ENCODE measurements at places on chromosomes 3 and 15. TPM values are rescaled to one million over a fixed set of nuclear protein-coding genes. Genes with fewer than 3 reads are reported as not detected.

DNA sequence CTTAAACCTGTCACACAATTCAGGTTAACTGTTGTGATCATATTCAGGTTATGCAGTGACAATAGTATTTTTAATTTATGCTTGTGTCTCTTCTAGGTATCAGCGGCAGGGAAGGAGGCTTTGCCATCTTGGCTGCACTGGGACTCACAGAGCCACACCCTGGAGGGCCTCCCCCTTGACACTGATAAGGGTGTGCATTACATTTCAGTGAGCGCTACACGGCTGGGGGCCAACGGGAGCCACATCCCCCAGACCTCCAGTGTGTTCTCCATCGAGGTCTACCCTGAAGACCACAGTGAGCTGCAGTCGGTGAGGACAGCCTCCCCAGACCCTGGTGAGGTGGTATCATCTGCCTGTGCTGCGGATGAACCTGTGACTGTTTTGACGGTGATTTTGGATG is 23.6 kb upstream of the BSN start:
- DNase-seq = no peak
- H3K27me3 ChIP-seq = no peaks in the 10 kb centered on the region
- H3K4me1 ChIP-seq = no peaks in the 10 kb centered on the region
- H3K36me3 ChIP-seq = peaks cover 13% of the 10 kb centered on the region
- H3K4me3 ChIP-seq = no peak overlapping the region
- H3K27ac ChIP-seq = no peak overlapping the region

- no peak for DNase-seq
- no peak overlapping the region for H3K4me3 ChIP-seq
- no peaks in the 10 kb centered on the region for H3K36me3 ChIP-seq
- no peak overlapping the region for H3K27ac ChIP-seq
These were observed 617.6 kb downstream of the FHIT start for GRCh38 chr3:60633644-60634043.

DNA sequence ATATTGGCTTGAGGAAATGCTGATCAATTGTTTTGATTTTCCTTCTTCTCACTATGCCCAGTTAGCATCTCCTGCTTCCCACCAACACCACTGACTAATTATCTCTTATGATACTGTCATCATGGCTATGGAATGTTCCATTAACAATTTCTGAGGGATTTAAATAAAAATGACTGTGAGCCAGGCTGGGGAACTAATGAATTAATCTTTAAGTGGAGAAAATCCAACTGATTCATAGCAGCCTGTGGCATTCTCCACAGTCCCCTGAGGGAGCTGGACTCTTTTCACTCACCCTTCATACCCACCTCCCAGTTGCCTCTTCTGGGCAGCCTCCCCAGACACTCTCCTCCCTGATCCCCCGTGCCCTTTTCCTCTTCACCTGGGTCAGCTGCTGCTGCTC is 353.6 kb downstream of the CLSTN2 start:
- DNase-seq = no peak
- H3K27me3 ChIP-seq = no peaks in the 10 kb centered on the region
- H3K27ac ChIP-seq = no peak overlapping the region
- no peak overlapping the region for H3K4me3 ChIP-seq
- no peaks in the 10 kb centered on the region for H3K36me3 ChIP-seq

- peaks cover 10% of the 10 kb centered on the region for H3K36me3 ChIP-seq
- DNase-seq = no peak
- no peak overlapping the region for H3K4me3 ChIP-seq
- H3K4me1 ChIP-seq = peaks cover 4% of the 10 kb centered on the region
- no peaks in the 10 kb centered on the region for H3K27me3 ChIP-seq
These were observed 50.7 kb downstream of the ATG7 start for GRCh38 chr3:11322931-11323330.

DNA sequence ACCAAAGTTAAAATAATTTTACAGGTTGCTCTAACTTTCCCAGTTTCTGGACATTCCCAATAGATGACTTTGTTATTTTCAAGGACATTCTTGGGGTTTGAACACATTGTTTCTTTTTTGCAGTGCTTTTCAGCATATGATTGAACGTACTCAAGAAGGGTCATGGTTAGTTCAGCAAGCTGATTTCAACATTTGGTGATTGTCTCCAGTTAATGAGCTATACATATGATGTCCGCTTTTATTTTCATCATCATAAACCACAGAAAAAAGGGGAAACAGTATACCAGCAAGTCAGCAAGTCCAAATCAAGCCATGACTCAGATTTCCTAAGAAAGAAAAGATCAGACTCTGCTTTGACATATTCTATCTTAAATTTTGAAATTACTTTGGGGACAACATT is 69.4 kb downstream of the B3GALNT1 start:
- no peak overlapping the region for H3K4me3 ChIP-seq
- peaks cover 21% of the 10 kb centered on the region for H3K4me1 ChIP-seq
- no peaks in the 10 kb centered on the region for H3K36me3 ChIP-seq

DNA sequence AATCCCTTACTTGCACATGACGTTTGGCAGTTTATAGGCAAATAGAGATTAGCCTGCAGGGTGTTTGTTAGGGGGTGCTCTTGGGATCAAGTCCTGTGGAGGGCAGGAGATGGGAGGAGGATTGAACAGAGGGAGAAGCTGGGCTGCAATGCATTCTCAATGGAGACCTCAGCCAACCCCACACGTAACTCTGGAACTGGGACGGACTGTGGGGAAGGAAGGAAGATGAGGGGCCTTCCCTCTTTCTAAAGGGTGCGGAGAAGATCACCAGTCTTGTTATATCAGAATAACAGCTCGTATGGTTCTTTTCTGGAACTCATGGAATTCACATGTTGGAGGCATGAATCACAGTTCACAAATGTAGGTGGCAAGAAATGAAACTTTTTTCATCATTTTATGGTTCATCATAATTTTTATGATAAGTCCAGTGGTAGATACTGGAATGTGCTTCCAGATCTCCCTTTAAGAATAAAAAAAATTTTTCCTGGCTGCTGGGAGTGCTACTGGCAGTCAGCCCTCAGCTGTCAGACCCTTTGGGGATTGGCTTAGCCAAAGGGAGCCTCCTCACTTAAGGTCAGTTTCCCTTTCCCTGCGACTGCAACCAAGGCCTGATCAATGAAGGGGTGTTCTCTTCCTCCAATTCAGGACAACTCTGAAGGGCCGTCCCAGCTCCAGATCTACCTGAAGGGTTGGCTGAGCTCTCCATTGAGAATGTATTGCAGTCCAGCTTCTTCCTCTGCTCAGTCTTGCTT is 20.5 kb upstream of the LYZL4 start:
- no peaks in the 10 kb centered on the region for H3K4me1 ChIP-seq
- no peaks in the 10 kb centered on the region for H3K36me3 ChIP-seq
- H3K4me3 ChIP-seq = no peak overlapping the region
- DNase-seq = no peak

DNA sequence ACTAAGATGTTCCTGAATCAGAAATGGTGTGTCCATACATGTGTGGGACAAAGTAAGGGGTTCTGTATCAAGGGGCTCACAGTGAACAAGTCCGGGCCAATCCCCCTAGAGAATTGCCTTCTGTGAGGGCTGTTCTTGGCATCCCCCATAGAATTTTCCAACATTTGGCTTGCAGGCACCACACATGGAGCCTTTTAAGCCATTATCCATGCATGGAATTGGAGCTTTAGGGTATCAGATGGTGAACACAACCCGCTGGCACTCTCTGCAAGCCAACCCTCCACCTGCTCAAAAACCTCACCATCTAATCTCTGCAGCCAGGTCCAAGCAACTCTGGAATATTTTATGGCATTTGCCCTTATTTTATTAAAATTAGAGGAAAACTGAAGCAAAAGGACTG is 278.7 kb downstream of the ERC2 start:
- H3K27ac ChIP-seq = no peak overlapping the region
- no peaks in the 10 kb centered on the region for H3K27me3 ChIP-seq
- no peak overlapping the region for H3K4me3 ChIP-seq
- H3K36me3 ChIP-seq = no peaks in the 10 kb centered on the region

- H3K27me3 ChIP-seq = no peaks in the 10 kb centered on the region
- peaks cover 32% of the 10 kb centered on the region for H3K4me1 ChIP-seq
- peak; percentile 63 for DNase-seq
- peak overlapping the region; percentile 85 for H3K27ac ChIP-seq
These were observed 19.5 kb downstream of the PPCDC start for GRCh38 chr15:75042730-75043508.

- H3K27me3 ChIP-seq = no peaks in the 10 kb centered on the region
- no peak for DNase-seq
- H3K4me1 ChIP-seq = peaks cover 5% of the 10 kb centered on the region
- H3K27ac ChIP-seq = peak overlapping the region; percentile 54
- H3K36me3 ChIP-seq = no peaks in the 10 kb centered on the region
These were observed 30.8 kb upstream of the RPN1 start for GRCh38 chr3:128681369-128681829.

GRCh38 chr15:89767411-89767915 is 8.7 kb upstream of the MESP2 start:
- no peaks in the 10 kb centered on the region for H3K36me3 ChIP-seq
- H3K27me3 ChIP-seq = no peaks in the 10 kb centered on the region
- H3K4me3 ChIP-seq = no peak overlapping the region
- no peaks in the 10 kb centered on the region for H3K4me1 ChIP-seq
- DNase-seq = no peak
- H3K27ac ChIP-seq = no peak overlapping the region

DNA sequence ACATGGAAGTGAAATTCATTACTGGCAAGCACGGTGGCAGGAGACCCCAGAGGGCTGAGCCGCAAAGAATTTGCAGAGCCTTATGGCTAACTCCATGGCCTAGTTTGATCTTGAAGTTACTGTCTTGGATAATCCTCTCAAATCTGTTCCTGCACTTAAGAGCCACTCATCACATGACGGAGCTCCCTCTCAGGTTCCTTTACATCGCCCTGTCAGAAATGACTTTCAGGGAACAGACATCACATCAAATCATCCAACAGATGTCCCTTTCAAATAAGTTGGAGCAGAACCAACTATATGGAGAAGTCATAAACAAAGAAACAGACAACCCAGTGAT is 328.8 kb upstream of the THBS1 start:
- H3K4me3 ChIP-seq = no peak overlapping the region
- peak overlapping the region; percentile 98 for H3K27ac ChIP-seq
- H3K27me3 ChIP-seq = no peaks in the 10 kb centered on the region
- no peak for DNase-seq

- no peaks in the 10 kb centered on the region for H3K36me3 ChIP-seq
- H3K4me3 ChIP-seq = no peak overlapping the region
- peak; percentile 95 for DNase-seq
- H3K27ac ChIP-seq = peak overlapping the region; percentile 98
- peaks cover 43% of the 10 kb centered on the region for H3K4me1 ChIP-seq
These were observed 56.9 kb upstream of the FLNB start for GRCh38 chr3:57951066-57951882.

DNA sequence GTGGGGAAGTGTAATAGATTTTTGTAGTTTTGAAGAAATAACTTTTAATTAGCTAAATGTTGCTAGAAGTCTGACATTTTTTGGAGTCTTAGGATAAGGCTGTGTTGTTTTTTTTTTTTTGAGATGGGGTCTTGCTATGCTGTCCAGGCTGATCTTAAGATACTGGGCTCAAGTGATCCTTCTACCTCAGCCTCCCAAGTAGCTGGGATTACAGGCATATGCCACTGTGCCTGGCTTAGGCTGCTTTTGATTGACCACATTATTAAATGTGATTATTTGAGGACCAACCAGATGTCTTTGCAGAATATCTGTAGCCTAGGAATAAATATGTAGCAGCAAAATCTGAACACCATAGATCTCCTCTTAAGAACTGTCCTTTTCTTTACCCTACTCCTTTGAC is 29.7 kb downstream of the HACD3 start:
- peaks cover 17% of the 10 kb centered on the region for H3K36me3 ChIP-seq
- no peaks in the 10 kb centered on the region for H3K4me1 ChIP-seq
- DNase-seq = no peak
- H3K4me3 ChIP-seq = no peak overlapping the region

DNA sequence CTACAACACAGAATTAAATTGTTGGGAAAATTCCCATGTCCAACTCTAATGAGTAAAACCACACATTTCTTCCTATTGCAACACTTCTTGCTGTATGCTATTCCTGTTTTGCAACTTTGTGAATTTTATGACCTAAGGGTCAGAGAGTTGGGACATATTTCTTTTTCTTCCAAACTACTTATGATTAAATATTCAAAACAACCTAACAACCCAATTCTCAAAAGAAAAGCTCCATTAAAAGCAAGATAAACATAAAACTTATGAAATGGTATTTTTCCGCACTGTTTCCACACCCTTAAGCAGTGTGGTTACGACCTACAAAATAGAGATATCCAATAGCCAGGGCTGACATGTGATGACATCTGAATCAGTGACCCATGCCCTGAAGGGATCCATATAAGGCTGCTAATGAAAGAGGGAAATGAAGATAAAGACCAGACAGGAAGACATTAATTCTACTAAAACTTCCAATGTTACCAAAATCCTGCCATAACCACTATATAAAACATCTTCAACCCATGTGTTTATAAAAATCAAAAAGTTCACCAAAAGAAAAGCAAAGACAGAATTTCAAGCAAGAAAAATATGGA is 45.6 kb downstream of the DMXL2 start:
- no peak overlapping the region for H3K27ac ChIP-seq
- no peaks in the 10 kb centered on the region for H3K27me3 ChIP-seq
- DNase-seq = no peak

GRCh38 chr3:184741259-184741556 is 29.3 kb upstream of the MAGEF1 start:
- no peak overlapping the region for H3K4me3 ChIP-seq
- no peaks in the 10 kb centered on the region for H3K36me3 ChIP-seq
- H3K27ac ChIP-seq = no peak overlapping the region
- peaks cover 12% of the 10 kb centered on the region for H3K4me1 ChIP-seq

DNA sequence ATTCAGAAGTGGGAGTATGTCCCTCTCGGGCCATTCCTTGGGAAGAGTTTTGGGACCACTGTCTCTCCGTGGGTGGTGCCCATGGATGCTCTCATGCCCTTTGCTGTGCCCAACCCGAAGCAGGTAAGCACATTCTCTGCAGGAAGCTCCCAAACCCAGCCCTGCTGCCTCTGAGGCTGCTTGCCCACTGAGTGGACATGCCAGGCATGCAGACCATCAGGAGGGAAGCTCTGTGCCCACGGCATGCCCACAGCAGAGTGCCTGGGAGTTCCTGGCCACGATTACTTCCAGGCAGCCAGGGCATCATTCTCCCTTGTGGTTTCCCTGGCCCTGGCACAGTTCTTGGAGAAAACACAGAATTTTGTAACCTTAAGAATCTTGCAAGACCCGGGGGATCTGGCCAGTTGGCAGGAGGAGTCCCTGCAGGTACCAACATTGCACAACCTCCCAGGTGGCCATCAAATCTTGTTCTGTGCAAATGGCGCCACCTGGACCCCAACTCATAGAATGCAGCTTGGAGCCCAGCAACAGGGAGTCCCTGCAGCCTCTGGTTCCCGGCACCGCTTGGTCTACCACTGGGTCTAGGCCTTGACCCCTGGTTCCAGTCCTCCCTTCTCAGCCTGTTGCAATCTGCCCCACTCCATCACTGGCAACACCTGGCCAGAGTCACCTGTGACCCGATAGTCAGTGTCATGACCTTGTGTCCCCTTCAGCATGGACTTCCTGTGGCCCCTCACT is 20.4 kb downstream of the FAH start:
- H3K4me1 ChIP-seq = peaks cover 3% of the 10 kb centered on the region
- no peaks in the 10 kb centered on the region for H3K36me3 ChIP-seq
- no peak overlapping the region for H3K4me3 ChIP-seq
- H3K27me3 ChIP-seq = no peaks in the 10 kb centered on the region
- DNase-seq = peak; percentile 58

The SPSB4 gene
- 0.22 TPM for total RNA-seq

The NPAP1 gene
- total RNA-seq = not detected

The MYRIP gene
- total RNA-seq = 11.9 TPM

The PRKCI gene
- 23.9 TPM for total RNA-seq

The APOD gene
- 1.8 TPM for total RNA-seq

The CYP11A1 gene
- not detected for total RNA-seq

The RTP4 gene
- total RNA-seq = 0.22 TPM

The CD200 gene
- total RNA-seq = 8.2 TPM

The ARGFX gene
- not detected for total RNA-seq
